ENCODE measurements at places on chromosomes 16 and 17. TPM values are rescaled to one million over a fixed set of nuclear protein-coding genes. Genes with fewer than 3 reads are reported as not detected.

Gene ST6GALNAC2
- total RNA-seq: 0.59 TPM

Gene PLK1
- total RNA-seq: 4.4 TPM

DNA sequence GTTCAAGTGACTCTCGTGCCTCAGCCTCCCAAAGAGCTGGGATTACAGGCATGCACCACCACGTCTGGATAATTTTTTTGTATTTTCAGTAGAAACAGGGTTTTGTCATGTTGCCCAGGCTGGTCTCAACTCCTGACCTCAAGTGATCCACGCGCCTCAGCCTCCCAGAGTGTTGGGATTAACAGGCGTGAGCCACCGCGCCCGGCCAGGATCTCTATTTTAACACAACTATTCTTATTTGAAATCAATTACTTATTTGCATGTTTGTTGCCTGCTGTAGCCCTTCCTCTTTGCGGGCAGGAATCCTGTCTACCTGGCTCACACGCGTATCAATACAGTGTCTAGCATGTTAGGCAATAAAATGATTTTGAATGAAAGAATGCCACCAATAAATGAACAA is 818 bp upstream of the CNEP1R1 start:
- peak; percentile 17 for DNase-seq
- no peaks in the 10 kb centered on the region for H3K36me3 ChIP-seq
- no peaks in the 10 kb centered on the region for H3K4me1 ChIP-seq
- peak overlapping the region; percentile 1 for H3K27ac ChIP-seq

Gene SRCIN1
- total RNA-seq: 6.6 TPM

DNA sequence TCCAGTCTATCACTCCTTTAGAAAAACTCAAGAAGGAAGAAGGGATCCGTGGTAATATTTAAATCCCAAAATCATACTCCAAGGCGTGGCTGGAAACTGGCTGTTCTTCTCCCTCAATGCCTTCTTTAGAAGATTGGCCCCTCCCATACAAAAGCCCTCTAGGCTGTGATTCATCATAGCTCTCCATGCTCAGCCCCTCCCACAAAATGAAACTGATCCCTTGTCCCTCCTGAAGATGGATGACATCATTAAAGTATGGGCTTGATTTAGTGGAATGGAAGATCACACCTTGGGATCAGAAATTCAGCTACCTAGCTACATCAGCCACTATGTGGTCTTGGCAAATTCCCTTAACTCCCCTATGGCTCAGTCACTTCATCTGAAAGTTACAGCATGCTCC is 4.1 kb downstream of the GRIN2A start:
- no peaks in the 10 kb centered on the region for H3K36me3 ChIP-seq
- no peaks in the 10 kb centered on the region for H3K27me3 ChIP-seq
- no peak overlapping the region for H3K27ac ChIP-seq
- H3K4me1 ChIP-seq: peaks cover 13% of the 10 kb centered on the region
- no peak for DNase-seq
- H3K4me3 ChIP-seq: no peak overlapping the region

DNA sequence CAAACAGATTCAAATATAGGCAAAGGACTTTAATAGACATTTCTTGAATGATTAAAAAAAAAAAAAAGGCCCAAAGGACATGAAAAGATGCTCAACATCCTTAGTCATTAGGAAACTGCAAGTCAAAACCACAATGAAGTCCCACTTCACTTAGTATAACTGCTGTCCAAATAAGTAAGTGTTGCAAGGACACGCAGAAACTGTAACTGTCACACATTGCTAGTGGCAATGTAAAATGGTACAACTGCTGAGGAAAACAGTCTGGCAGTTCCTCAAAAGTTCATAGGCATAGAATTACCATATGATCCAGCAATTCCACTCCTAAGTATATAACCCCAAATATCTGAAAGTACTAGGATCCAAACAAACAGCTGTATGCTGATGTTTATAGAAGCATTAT is 112.7 kb downstream of the BRIP1 start:
- no peak overlapping the region for H3K27ac ChIP-seq
- no peaks in the 10 kb centered on the region for H3K36me3 ChIP-seq
- no peaks in the 10 kb centered on the region for H3K4me1 ChIP-seq

Gene MYOCD
- total RNA-seq: 20.0 TPM

- H3K4me1 ChIP-seq: no peaks in the 10 kb centered on the region
- H3K4me3 ChIP-seq: no peak overlapping the region
- no peaks in the 10 kb centered on the region for H3K27me3 ChIP-seq
These were observed 110.3 kb downstream of the TOX3 start for GRCh38 chr16:52436339-52437276.

Gene RIPOR1
- total RNA-seq: 48.5 TPM

Gene GLTPD2
- not detected for total RNA-seq

GRCh38 chr17:65005858-65006257 is 50.7 kb downstream of the GNA13 start:
- no peaks in the 10 kb centered on the region for H3K36me3 ChIP-seq
- H3K4me1 ChIP-seq: no peaks in the 10 kb centered on the region
- H3K27me3 ChIP-seq: no peaks in the 10 kb centered on the region
- H3K27ac ChIP-seq: no peak overlapping the region
- no peak for DNase-seq
- no peak overlapping the region for H3K4me3 ChIP-seq

- H3K4me3 ChIP-seq: no peak overlapping the region
- no peaks in the 10 kb centered on the region for H3K4me1 ChIP-seq
- DNase-seq: no peak
- no peaks in the 10 kb centered on the region for H3K36me3 ChIP-seq
- H3K27me3 ChIP-seq: no peaks in the 10 kb centered on the region
These were observed 306.5 kb upstream of the TNRC6C start for GRCh38 chr17:77651988-77652387.

GRCh38 chr16:78563905-78564304 is 464.5 kb downstream of the WWOX start:
- H3K36me3 ChIP-seq: no peaks in the 10 kb centered on the region
- H3K4me3 ChIP-seq: no peak overlapping the region
- DNase-seq: no peak
- no peak overlapping the region for H3K27ac ChIP-seq
- no peaks in the 10 kb centered on the region for H3K4me1 ChIP-seq

Gene SKAP1
- total RNA-seq: 0.51 TPM

Gene CLEC19A
- not detected for total RNA-seq

Gene CFAP20
- 54.3 TPM for total RNA-seq

Gene RNF166
- total RNA-seq: 19.1 TPM

Gene GNG13
- not detected for total RNA-seq

DNA sequence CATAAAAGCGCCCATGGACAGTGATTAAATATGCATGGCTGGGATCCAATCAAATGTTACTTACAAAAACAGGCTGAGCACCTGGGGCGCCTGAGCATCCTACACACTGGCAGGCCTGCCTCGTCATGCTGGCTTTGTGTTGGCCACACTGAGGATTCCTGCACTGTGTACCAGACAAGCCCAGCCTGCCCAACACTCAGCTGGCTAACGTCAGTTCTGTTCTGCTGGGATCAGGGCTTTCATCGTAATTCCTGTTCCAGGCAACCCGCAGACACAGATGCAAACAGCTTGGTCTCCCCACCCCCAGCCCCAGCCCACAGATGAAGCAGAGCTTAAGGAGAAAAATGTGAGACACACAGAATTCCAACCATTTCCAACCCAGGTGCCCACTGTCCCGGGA is 30.7 kb downstream of the PIMREG start:
- no peak for DNase-seq
- H3K27me3 ChIP-seq: no peaks in the 10 kb centered on the region
- no peak overlapping the region for H3K27ac ChIP-seq
- no peaks in the 10 kb centered on the region for H3K4me1 ChIP-seq
- no peak overlapping the region for H3K4me3 ChIP-seq

DNA sequence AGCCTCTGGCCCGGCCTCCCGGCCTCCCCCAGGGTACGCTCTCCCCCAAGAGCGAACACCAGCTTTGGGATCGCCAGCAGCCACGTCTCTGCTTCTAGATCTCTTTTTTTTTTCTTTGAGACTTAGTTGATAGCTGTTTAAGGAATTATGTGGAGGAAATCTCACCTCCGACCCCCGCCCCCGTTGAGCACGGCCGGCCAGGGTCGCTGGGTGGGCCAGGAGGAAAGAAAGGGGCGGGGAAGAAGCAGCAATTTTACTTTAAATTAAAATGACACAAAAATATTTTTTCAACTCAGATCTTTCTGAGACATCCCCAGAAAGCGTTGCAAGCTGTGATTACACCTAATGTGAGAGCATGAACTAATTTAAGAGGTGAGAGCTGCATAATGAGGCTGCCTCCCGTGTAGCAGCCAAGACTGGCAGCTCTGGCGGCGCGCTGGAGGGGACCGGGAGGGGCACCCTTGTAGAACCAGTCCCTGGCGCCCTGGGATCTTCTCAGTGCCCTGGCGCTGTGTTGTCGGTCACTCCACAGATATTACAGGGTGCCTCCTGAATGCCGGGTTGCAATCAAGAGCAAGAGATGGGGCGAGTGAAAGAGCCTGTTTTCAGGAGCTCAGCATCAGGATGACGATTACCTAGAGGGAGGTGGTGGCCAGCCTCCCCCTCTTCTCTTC is 1.9 kb upstream of the CBLN1 start:
- no peak overlapping the region for H3K27ac ChIP-seq
- H3K4me3 ChIP-seq: no peak overlapping the region
- DNase-seq: no peak
- H3K4me1 ChIP-seq: peaks cover 19% of the 10 kb centered on the region
- H3K36me3 ChIP-seq: no peaks in the 10 kb centered on the region

Gene KRT12
- not detected for total RNA-seq

- no peak for DNase-seq
- no peak overlapping the region for H3K27ac ChIP-seq
- no peaks in the 10 kb centered on the region for H3K27me3 ChIP-seq
- H3K4me1 ChIP-seq: no peaks in the 10 kb centered on the region
- no peaks in the 10 kb centered on the region for H3K36me3 ChIP-seq
These were observed 61.5 kb downstream of the MYO1D start for GRCh38 chr17:32815460-32815859.

- DNase-seq: no peak
- no peaks in the 10 kb centered on the region for H3K27me3 ChIP-seq
- H3K27ac ChIP-seq: peak overlapping the region; percentile 100
- H3K4me1 ChIP-seq: peaks cover 5% of the 10 kb centered on the region
These were observed 9.1 kb upstream of the SLC47A2 start for GRCh38 chr17:19725486-19725885.

DNA sequence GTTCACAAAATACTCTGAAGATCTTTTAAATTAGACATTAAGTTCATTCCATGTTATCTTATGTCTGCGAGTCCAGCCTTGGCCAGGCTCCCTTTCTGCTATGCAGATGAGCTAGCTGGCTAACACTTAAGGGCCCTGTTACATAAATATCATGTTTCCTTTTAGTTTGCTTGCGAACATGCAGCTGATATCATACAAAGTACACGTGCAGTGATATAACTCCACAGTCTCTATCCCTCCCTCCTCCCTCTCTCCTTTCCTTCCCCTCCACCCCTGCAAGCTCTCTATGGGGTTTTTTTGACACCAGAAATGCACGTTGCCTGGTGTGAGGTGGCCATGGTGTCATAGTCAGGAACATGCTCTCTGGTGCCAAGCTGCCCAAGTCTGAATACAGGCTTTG is 46.1 kb downstream of the ARHGAP17 start:
- H3K4me3 ChIP-seq: no peak overlapping the region
- no peaks in the 10 kb centered on the region for H3K36me3 ChIP-seq
- no peak for DNase-seq
- H3K27me3 ChIP-seq: no peaks in the 10 kb centered on the region

Gene CDK3
- total RNA-seq: 9.6 TPM

- H3K27ac ChIP-seq: no peak overlapping the region
- DNase-seq: no peak
- H3K27me3 ChIP-seq: no peaks in the 10 kb centered on the region
- no peaks in the 10 kb centered on the region for H3K4me1 ChIP-seq
These were observed 49.2 kb downstream of the RBFOX3 start for GRCh38 chr17:79561486-79562133.

DNA sequence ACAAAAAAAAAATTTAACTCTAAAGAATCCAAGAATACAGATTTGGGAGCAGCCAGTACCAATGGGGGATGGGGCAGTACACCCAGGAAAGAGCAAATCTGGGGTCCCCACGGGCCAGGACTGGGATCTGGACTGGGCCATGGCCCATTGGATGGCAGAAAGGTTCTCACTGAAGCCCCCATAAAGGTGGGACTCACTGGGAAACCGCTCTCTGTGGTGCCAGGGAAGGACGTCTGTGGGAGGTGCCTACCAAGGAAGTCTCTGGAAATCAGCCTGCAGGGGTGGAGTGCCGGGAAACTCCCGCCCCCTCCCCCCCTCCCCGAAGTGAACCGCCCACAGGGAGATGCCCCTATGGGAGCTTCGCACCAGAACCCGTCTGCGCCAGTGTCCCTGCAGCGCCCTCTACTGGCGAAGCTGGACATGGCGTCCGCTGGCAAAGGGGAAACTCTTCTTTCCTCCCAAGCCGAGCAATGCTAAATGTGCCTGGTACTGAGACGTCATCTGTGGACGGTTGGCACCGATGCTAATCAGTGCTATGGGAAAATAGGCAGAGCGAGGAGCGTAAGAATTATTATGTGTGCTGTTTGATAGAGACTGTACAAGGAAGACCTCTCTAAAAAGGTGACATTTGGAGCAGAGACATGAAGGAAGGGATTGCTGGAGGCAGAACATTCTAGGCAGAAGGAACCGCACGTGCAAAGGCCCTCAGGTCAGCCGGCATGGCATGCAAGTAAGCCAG is 671.1 kb downstream of the WWOX start:
- H3K4me3 ChIP-seq: no peak overlapping the region
- H3K4me1 ChIP-seq: no peaks in the 10 kb centered on the region
- peak; percentile 51 for DNase-seq
